ENCODE measurements at places on chromosomes 2 and 18.

DNA sequence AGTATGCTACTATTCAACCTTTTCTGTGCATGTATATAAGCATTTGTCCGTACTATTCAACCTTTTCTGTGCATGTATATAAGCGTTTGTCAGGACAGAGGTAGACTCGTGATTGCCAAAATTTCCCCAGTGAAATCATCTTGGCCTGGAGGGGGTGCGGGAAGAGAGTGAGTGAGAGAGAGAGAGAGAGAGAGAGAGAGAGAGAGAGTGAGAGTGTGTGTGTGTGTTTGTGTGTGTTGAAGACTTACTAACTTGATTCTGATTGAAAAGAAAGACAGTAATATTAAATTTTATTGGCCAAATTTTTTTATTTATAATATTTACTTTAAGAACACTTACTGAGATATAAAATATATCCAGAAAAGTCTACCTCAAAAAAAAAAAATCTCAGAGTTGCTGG lies 19.1 kb downstream of the FAM117B start:
- DNase-seq: no peak

DNA sequence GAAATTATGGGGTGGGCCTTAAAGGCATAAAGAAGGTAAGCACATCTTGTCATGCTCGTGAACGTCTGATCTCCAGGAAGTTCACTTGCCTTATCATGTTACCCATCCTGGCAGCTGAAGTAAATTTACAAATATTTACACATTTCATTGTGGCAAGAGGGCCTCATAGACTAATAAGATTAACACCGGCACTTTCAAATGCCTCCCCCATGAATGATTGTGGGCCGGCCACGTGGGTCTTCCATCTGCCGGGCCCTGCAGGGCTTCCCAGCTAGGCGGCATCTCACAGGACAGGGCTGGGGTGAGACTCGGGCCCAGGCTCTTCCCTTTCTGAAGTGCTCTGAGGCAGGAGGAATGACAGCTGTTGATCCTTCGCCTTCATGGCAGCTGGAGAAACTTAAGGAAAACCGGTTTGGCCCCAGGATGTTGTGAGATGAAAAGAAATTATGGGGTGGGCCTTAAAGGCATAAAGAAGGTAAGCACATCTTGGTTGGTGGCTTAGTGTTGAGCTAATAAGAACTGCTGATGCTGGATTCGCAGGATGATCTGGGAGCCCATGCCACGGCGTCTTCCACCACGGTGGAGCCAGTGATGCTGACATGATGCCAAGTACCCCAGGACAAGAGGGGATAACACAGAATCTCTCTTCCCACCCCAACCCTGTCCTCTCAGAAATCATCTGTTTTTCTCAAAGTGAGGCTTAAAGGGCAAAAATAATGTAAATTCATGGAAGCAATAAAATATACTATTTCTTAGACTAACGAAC lies 176.3 kb downstream of the SEPTIN10 start:
- DNase-seq: peak; percentile 38

DNA sequence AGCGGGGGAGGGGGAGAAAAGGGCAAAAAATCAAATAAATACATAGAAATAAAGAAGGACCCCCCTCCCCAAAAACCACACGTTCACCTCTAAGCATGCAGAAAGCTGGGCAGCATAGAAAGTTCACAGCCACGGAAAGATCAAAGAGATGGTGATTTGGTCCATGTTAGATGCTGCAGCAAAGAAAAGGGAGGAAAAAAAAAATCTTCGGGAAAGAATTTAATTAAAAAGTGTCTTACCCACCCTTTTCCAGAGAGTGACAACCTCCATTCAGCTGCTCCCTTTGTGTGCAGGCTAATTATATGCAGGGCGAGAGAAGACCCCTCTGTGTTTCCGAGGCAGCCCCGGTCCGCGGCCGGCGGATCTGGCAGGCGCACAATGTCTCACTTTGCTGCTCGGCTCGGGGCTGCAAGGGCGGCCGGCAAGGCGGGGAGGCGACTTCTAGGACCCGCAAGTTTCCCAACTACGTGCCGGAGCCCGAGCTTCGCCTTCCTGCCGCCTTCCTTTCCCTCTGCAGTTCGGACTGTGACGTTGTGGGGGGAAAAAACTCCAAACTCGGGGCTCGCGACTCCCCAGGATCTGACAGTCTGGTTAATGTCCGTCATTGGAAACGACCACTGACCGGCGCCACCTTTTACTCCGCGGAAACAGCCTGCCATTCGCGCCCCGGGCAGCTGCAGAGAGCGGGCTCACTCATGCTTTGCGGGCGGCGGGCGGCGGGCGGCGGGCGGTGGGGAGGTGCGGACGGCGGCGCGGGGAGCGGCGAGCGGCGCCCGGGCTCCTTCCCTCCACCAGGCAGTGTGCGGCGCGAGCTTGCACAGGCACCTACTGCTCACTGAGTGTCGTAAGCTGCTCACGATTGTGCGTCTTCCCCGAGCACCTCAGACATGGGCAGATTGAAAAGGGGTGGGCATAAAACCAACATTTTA lies at the start of gene LRRTM1:
Gene LRRTM1 (minus strand): TSS at position 844 of the 929 bp plus-strand sequence. CDS start 933 bp downstream, outside the sequence.
- DNase-seq: no peak

GRCh38 chr2:164515734-164516133 lies 105.5 kb downstream of the GRB14 start:
- DNase-seq: no peak

DNA sequence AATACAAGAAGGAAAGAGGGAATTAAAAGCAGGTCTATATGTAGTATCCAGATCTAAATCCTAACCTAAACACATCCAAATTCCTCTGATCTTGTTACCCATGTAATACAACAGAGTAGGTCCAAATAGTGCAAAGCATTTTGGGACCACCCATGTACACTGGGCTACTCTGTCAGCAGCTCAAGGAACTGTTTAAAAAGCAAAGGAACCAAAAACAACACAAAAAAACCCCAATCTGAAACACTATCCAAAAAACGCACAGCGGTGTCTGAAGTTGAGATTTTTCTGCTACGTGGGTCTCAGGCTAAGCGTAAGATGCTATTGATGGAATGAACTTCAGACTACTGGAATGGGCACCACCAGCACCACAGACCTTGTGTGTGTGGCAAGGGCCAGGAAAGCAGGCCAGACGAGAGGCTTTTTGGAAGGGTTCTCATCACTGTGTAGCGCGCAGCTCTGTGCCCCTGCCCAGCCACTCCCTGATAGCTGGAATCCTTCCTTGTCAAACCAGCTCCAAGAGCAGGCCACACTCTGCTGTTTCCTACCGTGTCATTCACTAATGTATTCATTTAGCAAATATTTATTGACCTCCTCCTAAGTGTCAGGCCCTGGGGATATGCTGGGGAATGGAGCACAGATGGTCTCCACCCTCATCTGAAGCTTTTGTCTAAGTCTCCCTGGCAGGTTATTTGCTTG lies 101.4 kb downstream of the COLEC12 start:
- DNase-seq: peak; percentile 16

GRCh38 chr2:8352296-8352695 lies 329.6 kb upstream of the ID2 start:
- DNase-seq: no peak

DNA sequence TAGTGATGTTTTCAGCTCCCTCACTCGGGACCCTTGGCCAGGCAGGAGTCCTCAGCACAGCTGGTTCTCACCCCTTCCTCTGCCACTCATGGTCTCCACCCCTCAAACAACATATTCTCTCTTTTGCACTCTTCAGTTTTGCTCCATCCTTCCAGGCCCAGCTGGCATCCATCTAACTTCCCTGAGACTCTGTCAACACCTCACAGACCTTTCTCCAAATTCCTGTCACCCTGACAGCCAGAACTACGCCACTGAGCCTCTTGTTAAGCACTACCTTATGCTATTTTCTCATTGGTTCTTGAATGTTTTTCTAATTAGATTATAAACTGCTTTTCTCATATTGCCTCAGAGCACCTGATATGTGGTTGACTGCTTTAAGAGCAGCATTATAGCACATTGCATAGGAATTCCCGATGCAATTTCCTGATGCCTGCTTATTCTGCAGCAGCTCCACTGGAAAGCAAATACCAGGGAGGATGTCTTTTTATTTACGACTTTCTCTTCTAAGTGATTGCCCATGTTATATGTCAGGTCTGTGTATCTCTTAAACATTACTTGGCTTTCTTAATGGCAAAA lies 12.4 kb upstream of the INO80C start:
- no peak for DNase-seq

DNA sequence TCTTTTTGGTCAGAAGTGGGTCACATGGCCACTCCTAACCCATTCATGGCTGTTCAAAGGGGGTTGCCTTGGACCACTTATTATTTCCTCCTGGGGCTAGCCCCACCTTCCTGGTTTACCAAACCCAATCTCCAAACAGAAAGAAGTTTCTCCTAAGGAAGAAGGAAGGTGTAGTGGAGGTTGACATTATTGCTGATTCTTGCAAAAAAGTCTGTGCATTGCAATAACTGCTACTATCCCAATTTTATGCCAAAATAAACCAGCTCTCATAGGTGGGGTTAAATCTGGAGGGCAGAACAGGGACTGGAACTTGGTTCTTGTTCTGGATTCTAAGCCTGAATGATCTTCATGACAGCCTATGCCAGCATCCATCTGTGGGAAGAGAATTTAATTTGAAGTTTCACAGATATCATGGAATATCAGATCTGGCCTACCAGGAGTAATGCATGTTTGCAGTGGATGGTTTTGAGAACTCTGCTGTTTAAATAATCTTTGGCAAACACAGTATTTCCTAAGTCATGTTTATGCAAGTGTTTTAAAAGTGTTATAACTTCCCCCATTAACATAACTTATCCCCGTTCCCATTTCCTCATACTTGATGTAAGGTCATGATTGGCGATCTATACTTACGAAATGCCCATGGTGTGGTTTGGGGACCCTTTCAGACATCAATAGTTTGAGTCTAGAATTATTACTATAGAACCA lies 11.9 kb downstream of the ANXA4 start:
- no peak for DNase-seq

DNA sequence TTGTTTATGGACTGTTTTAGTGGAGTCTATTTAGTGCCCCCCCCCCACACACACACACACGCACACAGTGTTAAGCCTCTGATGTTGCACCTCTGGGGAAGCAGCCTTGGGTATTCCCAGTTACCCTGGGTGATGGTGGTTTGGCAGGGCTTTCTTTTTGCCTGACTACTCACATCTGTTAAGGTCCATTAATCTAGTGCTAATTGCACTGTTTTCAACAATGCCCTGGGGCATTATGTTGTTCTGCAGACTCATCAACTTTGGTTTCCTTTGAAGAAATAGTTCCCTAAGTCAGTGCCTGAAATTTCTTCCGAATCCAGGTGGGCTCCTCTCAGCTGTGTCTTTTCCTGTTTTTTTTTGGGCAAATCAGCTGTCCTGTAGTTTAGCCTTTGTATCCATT lies 34.7 kb downstream of the SPOPL start:
- DNase-seq: peak; percentile 27

- no peak for DNase-seq
Observed at GRCh38 chr2:201879996-201880395, 73.7 kb downstream of the CDK15 start.

GRCh38 chr2:60481257-60481656 lies 72.2 kb downstream of the BCL11A start:
- DNase-seq: no peak

GRCh38 chr18:13539843-13540476 lies 186.4 kb downstream of the FAM210A start:
- no peak for DNase-seq

- DNase-seq: no peak
Observed at GRCh38 chr18:24068945-24069693, 54.6 kb downstream of the TTC39C start.

- DNase-seq: peak; percentile 19
Observed at GRCh38 chr2:238720232-238720672, 127.6 kb upstream of the TWIST2 start.

DNA sequence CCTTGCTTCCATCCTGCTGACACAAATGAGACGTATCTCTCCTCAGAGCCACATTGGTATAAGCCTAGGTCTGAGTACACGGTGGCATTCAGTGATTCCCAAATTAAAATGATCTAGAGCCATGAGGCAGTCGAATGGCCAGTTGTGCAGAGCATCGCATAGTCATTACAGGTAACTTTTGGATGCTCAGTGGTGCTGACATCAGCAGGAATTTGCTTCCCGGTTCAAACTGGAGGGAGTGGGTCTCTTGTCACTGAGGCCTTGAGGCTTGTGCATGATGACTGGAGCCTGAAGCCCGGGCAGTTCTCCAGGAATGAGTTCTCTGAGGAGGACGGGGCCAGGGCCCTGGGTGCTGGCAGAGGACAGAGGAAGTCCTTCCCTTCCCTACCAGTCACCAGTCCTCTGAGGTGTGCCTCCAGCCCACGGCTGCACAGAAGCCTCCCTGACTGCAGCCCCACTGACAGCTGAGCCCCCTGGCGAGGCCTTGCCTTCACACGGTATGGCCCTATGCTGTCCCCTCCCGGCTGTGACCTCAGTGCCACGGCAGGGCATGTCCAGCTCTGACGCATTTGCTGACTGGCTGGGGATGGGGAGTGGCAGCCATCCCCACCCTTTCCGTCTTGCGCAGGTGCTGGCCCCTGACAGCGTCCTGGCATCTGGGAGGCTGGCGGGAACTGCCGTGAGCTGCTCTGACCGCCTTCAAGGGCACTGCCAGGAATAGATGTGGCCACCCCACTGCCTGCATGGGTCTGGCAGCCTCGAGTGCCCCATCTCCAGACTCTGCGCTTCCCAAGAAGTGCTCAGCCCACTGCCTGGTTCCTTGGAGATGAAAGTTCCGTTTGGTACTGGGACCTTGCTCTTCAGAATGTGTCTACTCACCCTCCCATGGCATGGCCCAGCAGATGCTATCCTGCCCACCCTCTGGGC lies 117.4 kb downstream of the CELF4 start:
- DNase-seq: no peak

- DNase-seq: no peak
Observed at GRCh38 chr2:241302759-241303651, 12.5 kb downstream of the HDLBP start.

DNA sequence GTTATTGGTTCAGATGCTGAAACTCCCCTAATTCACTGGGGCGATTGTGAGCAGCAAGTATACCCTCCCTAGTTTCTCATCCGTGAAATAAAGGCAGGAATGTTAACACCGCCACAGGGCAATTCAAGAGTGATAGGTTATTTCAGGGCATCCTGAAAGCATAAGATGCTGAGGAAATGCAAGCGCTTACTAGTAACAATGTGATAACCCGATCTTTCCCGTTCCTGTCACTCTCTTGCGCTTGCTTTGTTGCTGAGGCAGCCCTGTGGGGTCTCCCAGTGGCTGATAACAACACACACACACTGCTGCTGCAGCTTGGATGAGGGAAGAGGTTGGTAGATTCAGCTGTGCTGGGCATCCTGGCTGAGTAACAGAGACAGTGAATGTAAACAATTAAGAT lies 259.3 kb downstream of the AGPS start:
- DNase-seq: no peak

GRCh38 chr2:15538792-15539191 lies 22.3 kb downstream of the NBAS start:
- DNase-seq: no peak

GRCh38 chr18:49546278-49546677 lies 15.6 kb upstream of the LIPG start:
- no peak for DNase-seq

GRCh38 chr2:55051026-55051866 lies 995 bp upstream of the RTN4 start:
- DNase-seq: peak; percentile 18

GRCh38 chr2:24724111-24724775 lies 68.9 kb downstream of the PTRHD1 start:
- DNase-seq: no peak
